Activated CD4-positive, alpha-beta T cell treated with anti-CD3 and anti-CD28 coated beads, Interleukin-2, amount 10 ng/mL, durations not matched to agents 24 days and 14 days (primary cell): ENCODE measurements at places on chromosomes 2 and 18. TPM values are rescaled to one million over a fixed set of nuclear protein-coding genes. Genes with fewer than 3 reads are reported as not detected.

DNA sequence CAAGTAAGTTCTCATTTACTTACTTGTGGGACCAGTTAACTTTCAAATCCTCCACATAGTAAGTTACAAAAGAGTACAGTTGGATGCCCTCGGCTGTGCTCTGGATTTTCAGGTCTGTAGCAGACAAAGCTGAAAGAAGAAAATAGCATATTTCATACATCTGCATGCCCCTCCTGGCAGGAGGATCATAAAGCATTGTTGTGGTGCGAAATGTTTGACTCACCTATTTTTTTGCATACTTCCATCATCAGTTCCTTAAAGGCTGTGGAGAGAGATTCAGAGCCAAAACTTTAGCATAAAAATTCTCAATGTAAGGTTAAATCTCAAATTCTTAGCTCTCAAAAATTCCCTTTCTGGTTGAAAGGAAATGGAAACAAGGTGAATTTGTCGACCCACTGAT, 70.8 kb upstream of the LPIN2 start:
- no peaks in the 10 kb centered on the region for H3K36me3 ChIP-seq
- H3K4me3 ChIP-seq, result no peak overlapping the region
- peaks cover 11% of the 10 kb centered on the region for H3K4me1 ChIP-seq
- no peak overlapping the region for H3K27ac ChIP-seq
- no peaks in the 10 kb centered on the region for H3K27me3 ChIP-seq

DNA sequence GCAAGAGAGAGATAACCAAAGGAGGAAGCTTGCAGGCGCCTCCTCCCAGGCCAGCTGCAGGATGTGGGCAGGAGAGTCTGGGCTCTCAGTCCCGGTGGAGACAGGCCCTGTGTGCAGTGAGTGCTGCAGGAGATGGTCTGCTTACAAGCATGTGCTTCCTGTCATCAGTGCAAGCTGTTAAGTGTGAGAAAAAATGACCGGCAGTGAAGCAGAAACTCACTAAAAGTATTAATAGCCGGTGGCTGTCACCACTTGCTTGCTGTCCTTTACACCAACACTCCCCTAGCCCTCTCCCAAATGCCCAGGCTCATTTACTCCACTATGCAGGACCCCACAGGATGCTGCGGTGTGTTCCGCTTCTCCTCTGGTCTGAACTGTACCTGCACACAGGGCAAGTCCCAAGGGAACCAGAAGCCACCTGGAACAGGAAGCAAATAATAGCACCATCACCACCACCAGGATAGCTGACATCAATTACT, 435.6 kb upstream of the HS6ST1 start:
- peaks cover 15% of the 10 kb centered on the region for H3K4me1 ChIP-seq
- no peak overlapping the region for H3K27ac ChIP-seq
- H3K4me3 ChIP-seq, result no peak overlapping the region
- no peaks in the 10 kb centered on the region for H3K36me3 ChIP-seq

CACNB4 gene
- total RNA-seq, result 0.19 and 0.31 TPM in 2 replicates

- peaks cover 2% of the 10 kb centered on the region for H3K36me3 ChIP-seq
- no peak overlapping the region for H3K27ac ChIP-seq
- no peak for DNase-seq
- peaks cover 5% of the 10 kb centered on the region for H3K4me1 ChIP-seq
- no peak overlapping the region for H3K4me3 ChIP-seq
These were observed 36.0 kb upstream of the SOS1 start for GRCh38 chr2:39156846-39157245.

DNA sequence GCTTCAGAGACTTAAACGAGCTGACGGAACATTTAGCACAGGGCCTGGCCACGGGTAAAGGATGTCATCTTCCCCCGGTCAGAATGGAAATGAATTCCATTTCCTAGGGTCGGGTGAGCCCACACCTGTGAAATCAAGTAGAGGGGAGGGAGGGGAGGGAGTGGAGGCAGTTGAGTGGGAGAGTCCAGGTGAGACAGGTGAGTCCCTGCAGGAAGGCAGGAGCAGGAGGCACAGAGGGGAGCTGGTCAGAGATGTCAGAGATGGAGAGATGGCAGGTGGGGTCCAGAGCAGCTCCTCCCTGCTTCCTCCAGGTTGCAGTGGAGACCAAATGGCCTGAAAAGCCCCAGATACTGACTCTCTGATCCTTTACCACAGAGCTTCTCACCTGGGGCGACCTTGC, 55.2 kb downstream of the SH3BP4 start:
- H3K27me3 ChIP-seq, result no peaks in the 10 kb centered on the region
- no peak for DNase-seq
- H3K27ac ChIP-seq, result no peak overlapping the region
- no peaks in the 10 kb centered on the region for H3K4me1 ChIP-seq
- no peak overlapping the region for H3K4me3 ChIP-seq

- no peaks in the 10 kb centered on the region for H3K27me3 ChIP-seq
- no peaks in the 10 kb centered on the region for H3K36me3 ChIP-seq
- H3K27ac ChIP-seq, result no peak overlapping the region
- no peak overlapping the region for H3K4me3 ChIP-seq
- H3K4me1 ChIP-seq, result no peaks in the 10 kb centered on the region
These were observed 171.0 kb downstream of the SLC4A3 start for GRCh38 chr2:219798430-219798829.

HOXD4 gene
- not detected in 2 replicates for total RNA-seq

- DNase-seq, result no peak
- peaks cover 33% of the 10 kb centered on the region for H3K36me3 ChIP-seq
- H3K27ac ChIP-seq, result no peak overlapping the region
- H3K4me3 ChIP-seq, result no peak overlapping the region
- peaks cover 6% of the 10 kb centered on the region for H3K4me1 ChIP-seq
These were observed 56.9 kb upstream of the SDC1 start for GRCh38 chr2:20281876-20282275.

CTNNA2 gene
- total RNA-seq, result not detected in 2 replicates

IL1R1 gene
- 1.7 and 2.2 TPM in 2 replicates for total RNA-seq

- H3K27ac ChIP-seq, result no peak overlapping the region
- no peak for DNase-seq
- peaks cover 25% of the 10 kb centered on the region for H3K27me3 ChIP-seq
- no peaks in the 10 kb centered on the region for H3K36me3 ChIP-seq
These were observed 34.3 kb upstream of the MTX2 start for GRCh38 chr2:176234940-176235339.
